ENCODE measurements at places on chromosomes 3 and 15.
A peak's percentile ranks its signal among the peaks of the same experiment; 100 is the strongest.

GRCh38 chr3:165206454-165207266 lies 10.5 kb upstream of the SLITRK3 start:
- DNase-seq, result no peak

DNA sequence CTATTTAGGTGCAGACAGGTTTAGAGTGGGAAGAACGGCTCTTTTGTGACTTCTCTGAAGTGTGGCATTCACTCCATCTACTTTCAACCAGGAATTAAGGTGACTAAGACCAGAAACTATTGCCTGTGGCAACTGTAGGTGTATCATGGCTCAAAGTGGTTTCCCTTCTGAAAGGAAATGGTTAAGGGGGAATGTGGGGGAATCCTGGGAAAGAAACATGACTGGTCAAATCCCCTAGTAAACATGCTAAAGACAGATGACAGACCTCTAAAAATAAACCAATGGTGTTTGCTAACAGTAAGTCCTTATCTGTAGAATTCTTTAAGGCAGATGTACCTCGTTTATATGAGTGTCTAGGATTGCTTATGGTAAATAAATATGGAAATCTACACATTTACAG lies 56.9 kb downstream of the MEGF11 start:
- no peak for DNase-seq

DNA sequence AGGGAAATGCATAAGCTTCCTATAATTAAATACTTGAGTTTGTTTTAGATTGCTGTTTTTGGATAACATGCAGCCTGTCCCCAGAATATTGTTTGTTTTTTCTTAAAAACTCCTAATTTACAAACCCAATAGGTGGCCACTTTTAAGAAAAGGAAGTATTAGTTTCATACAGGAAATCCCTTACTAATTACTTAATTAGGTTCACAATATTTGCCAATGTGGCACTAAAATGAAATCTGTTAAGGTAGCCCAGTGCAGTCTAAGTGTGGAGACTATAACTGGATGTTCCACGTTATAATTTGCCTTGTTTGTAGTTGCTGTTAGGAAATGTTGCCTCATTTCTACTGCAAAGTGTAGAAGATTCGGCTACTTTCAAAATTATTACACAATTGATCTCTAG lies 195.8 kb downstream of the BBX start:
- no peak for DNase-seq

- no peak for DNase-seq
Measured at GRCh38 chr3:159904911-159905310, 83.7 kb upstream of the IL12A start.

DNA sequence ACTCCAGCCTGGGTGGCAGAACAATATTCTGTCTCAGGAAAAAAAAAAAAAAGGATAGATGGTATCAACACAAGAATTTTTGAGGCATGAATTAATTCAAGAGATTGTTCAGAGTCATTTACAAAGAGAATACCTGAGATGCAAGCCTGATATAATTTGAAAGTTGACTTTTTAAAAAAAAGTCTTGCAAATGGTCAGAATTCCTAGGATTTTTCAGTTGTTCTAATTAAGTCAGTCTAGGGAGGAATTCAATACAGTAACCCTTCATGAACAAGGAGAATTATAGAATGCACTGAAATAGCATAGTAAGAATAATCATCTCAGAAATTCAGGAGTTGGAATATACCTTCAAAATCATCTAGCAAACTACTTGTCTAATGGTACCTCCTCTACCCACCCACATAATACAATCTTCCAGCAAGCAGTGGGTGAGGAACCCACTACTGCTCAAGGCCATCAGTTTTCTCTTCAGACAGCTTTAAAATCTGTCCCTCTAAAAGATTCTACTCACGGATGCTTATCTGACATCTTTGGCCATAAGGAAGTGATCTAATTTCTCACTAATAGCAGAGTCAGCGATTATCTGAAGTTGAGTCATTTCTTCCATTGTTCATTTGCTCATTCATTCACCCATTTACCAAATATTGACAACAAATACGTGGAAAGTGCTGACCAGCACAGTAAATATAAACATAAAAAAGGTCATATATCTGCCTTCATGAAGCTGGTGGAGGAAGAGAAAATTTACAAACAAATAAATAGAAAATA lies 159.6 kb downstream of the GREM1 start:
- DNase-seq, result no peak

GRCh38 chr15:70605606-70606410 lies 157.6 kb downstream of the UACA start:
- no peak for DNase-seq

DNA sequence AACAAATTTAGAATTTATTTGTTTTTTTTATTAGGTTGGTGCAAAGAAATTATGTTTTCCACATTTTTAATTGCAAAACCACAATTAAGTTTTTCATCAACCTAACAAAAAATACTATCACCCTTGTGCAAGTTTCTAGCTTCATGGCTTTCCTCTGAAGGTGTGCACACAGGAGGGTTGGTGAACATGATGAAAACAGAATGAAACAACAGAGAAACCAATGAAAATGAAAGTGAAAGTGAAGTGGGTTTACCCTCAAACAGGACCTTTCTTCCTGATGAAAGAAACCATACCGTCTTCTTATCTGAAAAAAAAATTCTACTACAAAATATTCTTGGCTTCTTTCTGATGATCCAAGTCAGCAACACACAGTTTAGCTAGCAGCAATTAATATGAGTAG lies 71.9 kb upstream of the FEZF2 start:
- no peak for DNase-seq

- no peak for DNase-seq
Measured at GRCh38 chr3:4001976-4002375, 202.7 kb downstream of the LRRN1 start.

DNA sequence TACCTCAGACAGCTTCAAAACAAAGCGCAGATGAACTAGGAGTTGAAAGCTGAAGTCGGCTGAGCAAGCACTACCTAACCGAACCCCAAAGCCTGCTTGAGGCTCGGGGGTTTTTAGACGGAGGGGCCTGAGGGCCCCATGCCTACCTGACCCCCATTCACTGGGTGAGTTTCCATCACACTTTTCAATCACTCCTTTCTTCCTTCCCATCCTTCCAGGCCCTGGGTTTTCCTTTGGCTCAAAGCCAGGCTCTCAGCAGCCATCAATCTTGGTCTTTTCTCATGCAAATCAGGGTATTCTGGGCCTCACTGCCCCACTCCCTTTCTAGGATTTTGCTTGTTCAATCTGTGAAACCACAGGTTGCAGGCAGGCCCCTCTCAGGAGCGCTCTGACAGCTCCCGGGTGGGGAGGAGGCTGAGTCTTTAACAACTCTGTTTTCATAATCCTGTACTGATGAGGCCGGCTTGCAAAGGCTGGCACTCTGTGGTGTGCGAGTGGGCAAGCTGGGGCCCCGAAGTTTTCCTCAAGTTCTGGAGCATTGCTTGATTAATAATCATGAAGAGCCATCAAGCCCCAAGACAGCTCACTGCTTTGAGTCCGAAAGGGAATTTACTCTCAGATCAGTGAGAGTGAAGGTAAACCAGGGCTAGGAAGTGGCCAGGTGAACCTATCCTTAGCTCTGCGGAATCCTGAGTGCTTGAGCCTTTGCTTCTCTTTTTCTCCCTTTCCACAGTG lies 97.6 kb downstream of the FRMD4B start:
- peak; percentile 21 for DNase-seq

GRCh38 chr3:31671451-31671850 lies 138.7 kb downstream of the STT3B start:
- DNase-seq, result no peak

GRCh38 chr3:146160321-146160963 lies 542 bp downstream of the PLOD2 start:
- no peak for DNase-seq

- no peak for DNase-seq
Measured at GRCh38 chr3:46261926-46262594, 19.8 kb downstream of the CCR3 start.

DNA sequence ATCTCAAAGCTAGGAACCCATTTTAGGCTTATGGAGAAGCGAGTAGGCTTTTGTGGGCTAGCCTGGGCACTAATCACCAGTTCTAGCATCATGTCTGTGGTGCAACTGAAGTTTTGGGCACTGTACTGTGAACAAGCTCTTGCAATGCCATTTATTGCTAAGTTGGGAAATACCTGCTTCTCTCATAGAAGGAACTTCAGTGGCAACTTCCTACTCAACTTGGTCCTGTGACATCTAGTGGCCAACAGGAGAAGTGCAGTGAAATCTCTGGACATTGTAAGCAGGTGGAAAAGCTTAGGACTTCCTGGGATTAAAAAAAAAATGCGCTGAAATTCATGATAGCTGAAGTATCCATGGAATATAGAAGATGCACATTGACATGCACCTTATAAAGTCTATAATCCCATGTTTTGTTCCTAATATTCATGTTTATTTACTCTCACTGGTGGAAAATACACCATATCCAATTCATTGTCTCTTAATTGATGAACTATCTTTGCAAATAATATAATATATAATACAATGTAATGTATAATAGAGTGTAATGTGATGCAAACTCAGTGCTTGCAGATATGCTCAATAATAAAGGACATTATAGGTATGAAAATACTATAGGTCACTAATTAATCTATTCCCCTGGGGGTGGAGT lies 6.5 kb upstream of the ALDH1A3 start:
- DNase-seq, result no peak

- no peak for DNase-seq
Measured at GRCh38 chr3:66048051-66048395, 9.3 kb upstream of the MAGI1 start.

- no peak for DNase-seq
Measured at GRCh38 chr3:62755285-62755684, 119.9 kb downstream of the CADPS start.

DNA sequence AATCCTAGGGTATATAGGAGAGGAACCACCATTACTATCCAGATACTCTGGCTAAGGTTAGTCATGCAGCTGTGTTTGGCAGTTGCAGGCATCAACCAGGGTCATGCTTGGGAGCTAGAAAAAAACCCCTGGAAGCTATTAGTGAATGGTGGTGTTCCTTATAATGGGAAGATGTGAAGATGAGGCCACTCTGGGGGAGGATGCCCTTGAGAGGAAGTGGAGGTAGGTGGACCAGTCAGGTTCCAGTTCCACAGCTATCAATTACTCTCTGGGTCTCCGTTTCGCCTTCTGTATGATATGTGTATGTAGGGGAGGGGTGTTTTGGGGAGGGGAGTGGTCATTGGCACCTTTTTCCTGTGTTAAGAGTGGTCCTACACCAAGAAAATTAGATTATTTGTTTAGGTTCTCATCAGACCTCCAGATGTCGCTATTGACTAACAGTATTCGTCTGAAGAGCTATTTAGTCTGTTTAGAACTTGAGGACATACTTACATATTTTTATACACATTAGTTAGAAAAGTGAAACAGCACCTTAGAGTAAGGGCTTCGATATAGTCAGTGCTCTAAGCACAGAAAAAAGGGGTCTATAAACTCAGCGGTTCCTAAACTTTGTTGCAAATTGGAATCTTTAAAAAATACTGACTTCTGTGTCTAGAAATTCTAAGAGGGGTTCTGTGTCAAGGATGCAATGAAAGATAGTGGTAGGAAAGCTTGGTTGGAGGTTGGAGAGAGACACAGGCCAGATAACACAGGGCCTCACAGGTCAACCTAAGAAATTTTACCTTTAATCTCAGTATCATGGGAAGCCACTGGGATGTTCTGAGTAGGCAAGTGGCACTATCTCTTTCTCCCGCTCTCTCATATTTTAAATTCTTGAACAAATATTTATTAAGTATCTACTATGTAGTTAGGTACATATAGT lies 9.1 kb upstream of the HPS3 start:
- DNase-seq, result no peak

DNA sequence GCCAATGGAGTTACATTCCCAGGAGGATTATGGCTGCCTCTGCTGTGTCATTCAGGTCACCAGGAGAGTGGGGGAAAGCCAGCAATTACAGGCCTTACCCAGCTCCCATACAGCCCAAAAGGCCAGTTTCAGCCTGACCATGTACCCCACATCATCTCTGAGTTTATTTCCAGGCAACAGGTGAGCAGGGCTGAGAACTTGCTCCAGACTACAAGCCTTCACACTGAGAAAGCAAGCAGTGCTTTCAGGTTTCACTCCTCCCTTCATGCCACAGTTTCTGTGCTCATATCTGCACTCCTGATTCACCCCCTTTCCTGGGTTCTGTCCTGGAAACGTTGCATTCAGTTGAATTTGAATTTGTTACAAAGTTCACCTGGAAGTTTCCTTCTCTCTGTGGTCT lies 68.1 kb upstream of the ABI3BP start:
- DNase-seq, result no peak

GRCh38 chr3:56878074-56878473 lies 76.3 kb upstream of the ARHGEF3 start:
- DNase-seq, result no peak

- DNase-seq, result no peak
Measured at GRCh38 chr3:73520931-73521461, 103.7 kb downstream of the PDZRN3 start.

DNA sequence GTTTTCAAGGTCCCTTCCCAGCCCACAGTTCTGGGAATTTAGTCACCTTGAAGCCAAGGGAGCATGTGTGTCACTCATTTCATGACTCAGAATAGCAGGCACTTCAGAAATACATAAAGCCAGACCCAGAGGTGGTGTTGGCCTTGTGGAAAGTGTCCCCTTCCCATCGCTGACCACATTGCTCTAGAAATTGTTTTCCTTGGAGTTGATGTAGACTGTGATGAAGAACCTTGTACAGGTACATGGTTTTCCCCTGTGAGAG lies 158.8 kb downstream of the SLCO3A1 start:
- no peak for DNase-seq

DNA sequence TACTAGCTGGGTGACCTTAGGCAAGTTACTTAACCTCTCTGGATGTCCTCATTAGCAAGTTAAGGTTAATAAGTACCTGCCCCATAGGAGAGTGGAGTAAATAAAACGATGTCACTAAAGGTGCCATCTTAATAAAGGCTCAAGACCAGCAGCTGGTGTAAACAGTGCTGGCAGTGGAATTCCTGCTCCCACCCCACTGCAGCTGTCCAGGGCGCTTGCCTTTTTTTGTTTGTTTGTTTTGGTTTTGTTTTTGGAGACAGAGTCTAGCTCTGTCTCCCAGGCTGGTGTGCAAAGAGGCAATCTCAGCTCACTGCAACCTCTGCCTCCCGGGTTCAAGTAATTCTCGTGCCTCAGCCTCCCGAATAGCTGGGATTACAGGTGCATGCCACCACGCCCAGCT lies 28.9 kb downstream of the IDH3A start:
- DNase-seq, result no peak

DNA sequence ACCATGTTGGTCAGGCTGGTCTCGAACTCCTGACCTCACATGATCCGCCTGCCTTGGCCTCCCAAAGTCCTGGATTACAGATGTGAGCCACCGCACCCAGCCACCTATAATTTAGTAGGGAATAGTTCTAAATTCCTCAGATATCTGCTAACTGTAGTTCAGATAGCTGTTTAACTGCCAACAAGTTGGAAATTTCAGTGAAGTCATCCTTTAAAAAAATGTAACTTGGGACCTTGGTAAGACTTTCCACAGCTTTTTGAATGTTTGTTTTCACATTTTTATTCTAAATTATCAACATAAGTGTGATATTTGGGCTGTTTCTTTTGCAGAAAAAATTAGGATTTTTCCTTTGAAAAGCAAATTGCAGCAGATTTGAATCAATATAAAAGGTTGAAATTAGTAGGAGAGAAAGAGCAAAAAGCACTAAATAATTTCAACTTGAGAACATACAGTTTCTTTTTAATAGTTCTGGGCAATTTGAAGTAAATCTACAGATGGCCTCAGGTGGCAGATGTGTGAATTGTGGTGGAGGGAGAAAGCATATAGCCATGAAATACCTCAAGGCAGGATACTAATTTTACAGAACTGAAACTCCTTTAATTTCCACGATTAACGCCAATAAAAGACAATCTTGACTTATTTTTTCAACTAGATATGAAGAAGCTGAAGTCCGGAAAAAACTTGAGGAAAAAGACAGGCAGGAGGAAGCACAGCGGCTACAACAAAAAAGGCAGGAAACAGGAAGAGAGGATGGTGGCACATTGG lies 34.3 kb downstream of the USP8 start:
- DNase-seq, result no peak
